Activated T-cell treated with anti-CD3 and anti-CD28 coated beads, Interleukin-2, amount 50 U/mL, for 72 hours (primary cell): ENCODE measurements at places on chromosomes 11 and 22. TPM values are rescaled to one million over a fixed set of nuclear protein-coding genes. Genes with fewer than 3 reads are reported as not detected.

The RPLP2 gene
- total RNA-seq, result 3,054 TPM

DNA sequence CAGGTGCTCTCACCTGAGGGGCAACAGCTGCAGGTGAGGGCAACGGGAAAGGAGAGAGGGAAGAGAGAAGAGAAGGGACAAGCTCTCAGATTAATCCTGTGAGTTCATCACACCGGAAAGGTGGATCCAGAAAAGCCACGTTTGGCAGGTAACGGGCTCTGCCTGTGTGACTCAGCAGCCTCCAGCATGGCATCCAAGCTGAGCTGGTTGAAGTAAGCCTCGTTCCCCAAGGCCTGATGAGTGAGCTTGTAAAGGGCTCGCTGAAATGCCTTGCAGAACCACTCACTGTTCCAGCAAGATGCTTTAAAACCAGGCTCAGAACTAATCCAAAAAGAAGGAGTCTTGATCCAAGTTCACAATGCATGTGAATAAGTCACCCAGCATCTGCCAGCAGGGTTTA, 206.9 kb upstream of the TMEM45B start:
- no peak for DNase-seq

DNA sequence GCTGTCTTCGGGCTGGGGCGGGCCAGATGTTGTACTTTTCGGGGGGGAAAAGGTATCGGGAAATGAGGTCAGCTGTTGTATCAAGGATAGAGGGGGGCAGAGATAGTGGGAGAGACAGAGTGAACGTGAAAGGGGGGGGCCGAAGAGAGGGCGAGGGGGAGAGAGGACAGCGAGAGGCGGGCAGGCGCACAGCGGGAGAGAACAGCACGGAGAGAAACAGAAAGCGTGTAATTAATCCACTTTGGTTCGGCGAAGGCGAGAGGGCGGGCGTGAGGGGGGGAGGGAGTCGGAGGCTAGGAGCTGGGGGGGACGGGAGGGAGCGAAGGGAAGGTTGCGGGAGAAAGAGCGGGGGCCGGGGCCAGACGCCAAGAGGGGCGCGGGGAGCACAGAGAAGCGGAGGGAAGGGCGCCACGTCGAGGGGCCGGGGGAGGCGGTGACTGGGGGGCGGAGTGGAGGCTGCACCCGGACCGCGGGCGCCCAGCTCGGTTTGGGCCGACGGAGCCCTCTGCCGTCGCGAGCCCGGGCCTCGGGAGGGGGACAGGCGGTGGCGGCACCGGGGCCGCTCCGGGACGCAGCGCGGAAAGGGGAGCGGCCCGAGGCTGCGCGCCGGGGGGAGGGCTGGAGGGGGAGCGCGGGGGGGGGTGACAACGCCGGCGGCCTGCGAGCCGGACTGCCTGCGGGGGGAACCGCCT, 612 bp downstream of the IGF2 start:
- no peak for DNase-seq

- DNase-seq, result peak; percentile 59
These were observed 34.4 kb upstream of the TRIM29 start for GRCh38 chr11:120172054-120172911.

DNA sequence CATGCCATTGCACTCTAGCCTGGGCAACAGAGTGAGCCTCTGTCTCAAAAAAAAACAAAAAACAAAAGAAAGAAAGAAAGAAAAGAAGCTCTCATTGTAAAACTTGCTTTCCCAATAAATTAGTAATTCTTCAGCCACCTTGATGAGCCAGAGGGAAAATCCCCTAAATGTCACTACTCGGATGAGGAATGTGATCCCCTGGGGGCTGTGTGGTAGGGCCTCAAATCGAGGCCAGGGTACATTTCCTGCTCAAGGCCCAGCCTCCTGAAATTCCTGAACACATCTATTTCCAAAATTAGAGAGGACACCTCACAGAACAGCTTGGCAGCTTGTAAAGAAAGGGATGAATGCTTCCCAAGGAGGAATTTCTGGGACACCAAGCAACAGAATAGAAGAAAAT, 147.1 kb upstream of the SESN3 start:
- no peak for DNase-seq

The UBQLN3 gene
- not detected for total RNA-seq

GRCh38 chr11:93221539-93221938, 23.7 kb upstream of the SLC36A4 start:
- DNase-seq, result no peak

DNA sequence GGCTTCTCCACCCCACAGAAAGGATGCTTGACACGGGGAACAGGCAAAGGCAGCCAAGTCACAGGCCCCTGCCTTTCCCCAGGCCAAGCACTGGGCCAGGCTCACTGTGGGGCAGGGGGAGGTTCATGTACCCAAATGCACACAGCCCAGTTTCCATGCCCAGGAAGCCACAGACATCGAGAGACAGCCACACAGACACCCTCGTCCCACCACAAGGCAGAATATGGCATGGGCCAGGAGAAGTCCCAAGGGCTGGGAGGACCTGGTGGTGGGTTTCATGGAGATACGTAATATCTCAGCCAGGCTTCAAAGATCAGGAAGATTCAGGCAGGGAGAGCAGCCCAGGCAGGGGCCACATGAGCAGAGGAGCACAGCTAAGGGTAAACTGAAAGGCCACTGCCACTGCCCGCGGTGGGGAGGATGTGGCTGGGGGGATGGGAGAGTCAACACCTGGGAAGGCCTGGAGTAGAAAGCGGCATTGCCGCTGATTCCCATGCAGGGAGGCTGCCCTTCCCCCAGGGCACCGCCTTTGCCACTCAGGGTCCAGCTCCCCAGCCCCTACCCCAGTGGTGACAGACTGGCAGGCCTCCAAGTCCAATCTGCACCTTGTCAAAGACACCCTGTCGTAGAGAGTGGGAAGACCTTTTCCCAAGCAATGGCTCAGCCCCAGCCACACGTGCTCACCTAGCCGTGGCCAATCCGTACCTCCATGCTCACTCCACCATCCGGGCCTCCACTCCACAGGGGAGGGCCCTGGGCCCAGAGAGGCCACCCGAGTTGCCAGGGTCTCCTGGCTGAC, 2.4 kb upstream of the MFNG start:
- DNase-seq, result no peak

The CD6 gene
- 298 TPM for total RNA-seq

The OR4A16 gene
- not detected for total RNA-seq

GRCh38 chr11:119207415-119207960, 1.3 kb downstream of the CBL start:
- no peak for DNase-seq

DNA sequence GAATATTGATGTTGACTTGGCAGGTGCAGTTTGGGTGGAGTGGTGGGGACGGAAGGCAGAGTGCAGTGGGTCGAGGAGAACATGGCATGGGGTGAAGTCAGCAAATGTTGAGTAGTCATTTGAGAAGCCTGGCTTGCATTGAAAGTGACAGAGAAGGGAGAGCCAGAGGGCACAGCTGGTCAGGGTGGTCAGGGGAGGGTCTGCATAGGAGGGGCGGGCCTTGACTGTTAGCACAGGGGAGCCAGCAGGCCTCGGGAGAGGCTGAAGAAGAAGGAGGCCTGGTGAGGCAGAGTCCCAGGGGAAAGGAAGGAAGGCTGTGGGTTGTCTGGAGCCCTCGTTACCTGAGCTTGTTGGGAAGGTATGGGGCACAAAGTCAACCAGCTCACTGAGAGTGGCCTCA, 230.8 kb upstream of the TBCEL start:
- no peak for DNase-seq

DNA sequence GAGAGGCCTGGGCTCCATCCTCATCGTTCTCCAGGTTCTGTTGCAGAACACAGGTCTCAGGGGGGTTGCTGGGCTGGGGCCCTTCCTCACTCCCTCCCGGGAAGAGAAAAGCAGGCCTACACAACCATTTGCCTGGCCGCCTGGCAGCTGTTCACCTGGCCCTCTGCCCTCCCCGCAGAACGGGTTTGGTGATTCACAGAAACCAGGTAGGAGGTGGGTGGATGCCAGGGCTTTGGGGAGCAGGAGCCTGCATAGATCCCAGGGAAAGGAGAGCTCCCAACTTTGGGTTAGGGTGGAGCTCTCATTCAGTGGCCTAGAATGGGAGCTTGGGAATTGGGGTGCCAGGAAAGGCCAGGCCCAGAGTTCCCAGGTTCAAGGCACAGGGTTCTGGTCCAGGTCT, 995 bp downstream of the TMEM134 start:
- peak; percentile 45 for DNase-seq

The PDE3B gene
- 79.2 TPM for total RNA-seq

- DNase-seq, result no peak
These were observed 4.3 kb upstream of the RGL4 start for GRCh38 chr22:23686416-23687024.

The INS gene
- total RNA-seq, result not detected

The KLHDC7B gene
- 49.1 TPM for total RNA-seq

DNA sequence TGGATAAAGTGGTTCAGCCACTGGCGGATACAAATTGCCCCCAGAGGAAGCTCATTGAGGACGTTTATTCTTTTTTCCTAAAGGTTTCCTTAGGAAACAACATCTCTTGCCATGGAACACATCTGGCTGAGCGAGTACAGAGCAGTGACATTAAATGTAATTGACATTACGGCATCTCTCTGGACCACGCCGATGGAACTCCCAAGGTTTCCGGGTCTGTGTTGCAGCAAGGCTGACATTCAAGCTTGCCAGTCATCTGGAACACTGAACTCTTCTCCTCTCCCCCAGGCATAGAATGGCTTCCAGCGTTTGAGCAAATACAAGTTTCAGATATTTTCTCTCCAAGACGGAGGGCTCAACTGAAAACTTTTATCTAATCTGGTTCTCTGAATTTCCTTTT, 42.1 kb downstream of the CLMP start:
- no peak for DNase-seq

DNA sequence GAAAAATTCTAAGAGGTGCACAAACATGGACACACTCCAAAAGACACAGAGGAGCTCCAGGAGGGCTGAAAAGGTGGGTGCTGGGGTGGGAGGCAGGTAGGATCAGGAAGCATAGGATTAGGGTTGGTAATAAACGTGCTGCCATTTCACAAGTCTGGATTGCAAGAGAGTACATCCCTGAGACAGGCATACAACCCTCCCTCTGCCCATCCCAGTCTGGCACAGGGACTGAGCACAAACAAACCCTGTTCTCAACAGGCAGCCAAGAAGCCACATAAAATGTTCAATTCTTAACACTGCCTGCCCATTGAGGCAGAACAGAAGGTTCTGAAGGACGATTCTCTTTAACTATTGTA, 18.5 kb downstream of the SLC35F2 start:
- no peak for DNase-seq

DNA sequence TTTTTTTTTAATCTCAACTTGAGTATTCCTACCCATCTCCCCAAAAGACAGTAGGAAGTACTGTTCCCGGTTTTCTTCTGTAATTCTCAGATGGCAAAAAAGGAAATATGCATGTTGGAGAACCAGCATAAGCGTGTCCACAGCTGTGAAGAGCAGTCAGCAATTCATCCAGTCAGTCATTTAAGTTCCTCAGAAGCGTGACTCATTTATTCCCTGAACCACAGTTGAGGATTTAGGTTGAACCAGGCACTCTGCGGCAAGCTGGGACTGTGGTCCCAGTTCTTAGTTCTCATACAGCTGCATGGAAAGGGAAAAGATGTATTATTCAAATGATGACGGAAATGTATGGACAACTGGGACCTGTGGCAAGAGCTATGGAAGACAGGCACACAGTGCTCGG, 61.0 kb upstream of the MYO18B start:
- peak; percentile 8 for DNase-seq

GRCh38 chr11:69911310-69912160, 92.3 kb upstream of the FGF3 start:
- DNase-seq, result no peak

DNA sequence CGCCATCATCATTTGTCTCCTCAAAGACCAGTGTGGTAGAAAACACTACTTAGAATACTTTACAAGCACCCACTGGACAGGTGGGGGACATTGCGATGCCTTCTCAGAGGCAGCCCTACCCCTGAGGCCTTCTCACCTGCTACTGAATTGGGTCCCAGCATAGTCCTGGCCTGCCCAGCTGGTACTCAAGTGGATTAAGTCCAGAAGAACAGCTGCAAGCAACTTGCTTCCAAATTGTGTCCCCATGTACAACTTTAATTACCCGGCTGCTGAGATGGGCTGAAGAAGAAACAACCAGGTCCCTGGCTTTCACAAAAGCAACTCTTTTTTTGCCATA, 12.3 kb downstream of the ABTB2 start:
- DNase-seq, result no peak

DNA sequence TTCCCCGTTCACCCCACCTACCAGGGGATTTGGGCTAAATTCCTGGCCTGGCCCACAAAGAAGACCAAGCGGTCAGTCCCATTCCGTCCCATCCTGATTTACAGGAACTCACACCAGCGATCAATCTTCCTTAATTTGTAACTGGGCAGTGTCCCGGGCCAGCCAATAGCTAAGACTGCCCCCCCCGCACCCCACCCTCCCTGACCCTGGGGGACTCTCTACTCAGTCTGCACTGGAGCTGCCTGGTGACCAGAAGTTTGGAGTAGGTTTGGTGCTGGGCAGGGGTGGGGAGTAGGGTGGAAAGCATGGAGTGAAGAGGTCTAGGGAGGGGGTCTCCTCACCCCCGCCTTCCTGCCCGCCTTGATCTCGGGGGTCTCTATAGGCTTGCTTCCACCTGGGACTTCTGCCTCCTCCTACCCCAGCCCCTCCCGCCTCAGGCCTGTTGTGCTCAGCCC, at the start of gene SERPING1:
Gene SERPING1 (plus strand): TSS at position 225 of the 455 bp plus-strand sequence. CDS start 586 bp downstream, outside the sequence.
- DNase-seq, result no peak

GRCh38 chr11:33835143-33835878, 56.6 kb downstream of the LMO2 start:
- DNase-seq, result no peak

The C11orf42 gene
- not detected for total RNA-seq

- DNase-seq, result no peak
These were observed at the start of gene BATF2 for GRCh38 chr11:64996710-64997380. Gene BATF2, minus strand, starts transcription at chr11:64996971. Its CDS starts 57 bp downstream, at chr11:64996914.

The RFPL1 gene
- total RNA-seq, result not detected

GRCh38 chr11:79931692-79932091, 490.9 kb upstream of the TENM4 start:
- no peak for DNase-seq

DNA sequence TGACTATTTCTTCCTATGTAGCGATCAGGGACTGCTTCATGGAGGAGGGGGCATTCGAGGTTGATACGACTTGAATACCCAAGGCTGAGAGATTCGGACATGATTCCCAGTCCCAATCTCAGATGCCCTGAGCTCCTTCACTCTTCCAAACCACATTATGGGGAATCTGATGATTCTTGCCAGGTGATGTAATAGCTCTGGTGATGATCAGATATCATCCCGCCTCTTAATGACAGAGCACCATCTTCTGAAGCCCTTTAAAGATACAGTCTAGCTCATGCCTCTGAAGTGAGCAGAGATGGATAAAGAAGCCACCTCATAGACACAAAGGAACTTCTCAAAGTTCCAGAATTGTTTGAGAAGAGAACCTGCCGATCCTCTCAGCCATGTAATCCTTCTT, 8.9 kb upstream of the CLMP start:
- no peak for DNase-seq

The OR52I2 gene
- total RNA-seq, result not detected

The OTUB1 gene
- total RNA-seq, result 72.8 TPM

The ABTB2 gene
- 2.2 TPM for total RNA-seq

GRCh38 chr11:128464878-128465450, 122.4 kb downstream of the ETS1 start:
- DNase-seq, result no peak

DNA sequence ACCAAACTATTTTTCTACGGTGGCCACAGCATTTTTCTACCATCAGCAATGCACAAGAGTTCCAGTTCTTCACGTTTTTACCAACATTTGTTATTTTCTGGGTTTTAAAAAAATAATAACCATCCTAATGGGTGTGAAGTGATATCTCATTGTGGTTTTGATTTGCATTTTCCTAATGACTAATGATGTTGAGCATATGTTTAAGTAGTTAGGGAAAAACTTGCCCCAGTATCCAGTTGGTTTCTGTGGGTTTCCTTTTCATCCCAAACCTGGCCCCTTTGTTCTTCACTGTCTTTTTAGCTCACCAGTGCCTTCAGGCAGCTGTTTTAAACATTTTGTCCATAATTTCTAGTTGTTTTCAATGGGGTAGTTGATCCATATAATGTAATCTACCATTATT, 14.7 kb upstream of the PTS start:
- no peak for DNase-seq
